ENCODE measurements at places on chromosomes 5 and 9.

GRCh38 chr5:55393501-55394175 is 85.8 kb downstream of the MTREX start:
- no peak for DNase-seq

GRCh38 chr9:136078024-136078423 is 17.1 kb downstream of the NACC2 start:
- DNase-seq = no peak

DNA sequence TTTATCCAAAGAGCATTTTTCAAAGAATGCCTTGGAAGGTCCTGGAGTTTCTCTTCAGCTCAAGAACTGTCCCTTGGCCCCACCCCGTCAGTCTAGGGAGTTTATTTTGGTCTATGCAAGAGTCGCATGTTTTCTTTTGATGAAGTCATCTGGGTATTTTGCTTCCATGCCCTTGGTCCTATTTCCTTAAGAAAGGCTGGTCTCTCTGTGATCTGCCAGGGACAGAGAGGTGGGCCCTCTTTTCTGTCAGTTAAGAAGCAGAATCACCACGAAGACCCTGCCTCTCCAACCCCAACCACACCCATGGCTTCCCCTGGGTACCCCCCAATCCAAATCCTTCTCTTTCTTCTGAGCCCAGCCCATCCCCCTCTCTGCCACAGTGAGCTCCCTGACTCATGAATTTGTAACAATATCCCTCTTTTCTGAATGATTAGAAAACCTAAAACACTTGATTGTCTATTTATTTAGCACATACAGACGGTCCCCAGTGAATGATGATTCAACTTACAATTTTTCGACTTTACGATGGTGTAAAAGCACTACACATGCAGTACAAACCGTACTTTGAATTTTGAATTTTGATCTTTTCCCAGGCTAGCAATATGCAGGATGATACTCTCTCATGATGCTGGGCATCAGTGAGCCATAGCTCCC is 163.5 kb upstream of the ADRA1B start:
- DNase-seq = no peak

DNA sequence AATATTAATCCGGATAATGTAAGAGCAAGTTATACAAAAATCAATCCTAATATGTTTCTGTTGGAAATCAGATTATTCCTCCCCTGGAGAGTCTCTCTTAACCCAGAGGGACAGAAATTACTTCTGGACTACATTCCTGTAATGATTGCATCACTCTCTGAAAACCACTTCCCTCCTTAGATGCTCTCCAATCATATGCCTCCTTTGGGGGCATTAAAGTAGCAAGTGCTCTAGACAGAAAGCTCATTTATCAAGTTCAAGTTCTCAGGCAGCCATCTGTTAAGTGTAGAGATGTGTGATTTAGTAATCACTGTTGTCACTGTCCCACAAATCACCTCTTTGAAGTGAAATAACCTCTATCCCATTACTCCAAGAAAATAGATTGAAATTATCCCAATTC is 247.1 kb downstream of the SLCO4C1 start:
- DNase-seq = peak; percentile 69

DNA sequence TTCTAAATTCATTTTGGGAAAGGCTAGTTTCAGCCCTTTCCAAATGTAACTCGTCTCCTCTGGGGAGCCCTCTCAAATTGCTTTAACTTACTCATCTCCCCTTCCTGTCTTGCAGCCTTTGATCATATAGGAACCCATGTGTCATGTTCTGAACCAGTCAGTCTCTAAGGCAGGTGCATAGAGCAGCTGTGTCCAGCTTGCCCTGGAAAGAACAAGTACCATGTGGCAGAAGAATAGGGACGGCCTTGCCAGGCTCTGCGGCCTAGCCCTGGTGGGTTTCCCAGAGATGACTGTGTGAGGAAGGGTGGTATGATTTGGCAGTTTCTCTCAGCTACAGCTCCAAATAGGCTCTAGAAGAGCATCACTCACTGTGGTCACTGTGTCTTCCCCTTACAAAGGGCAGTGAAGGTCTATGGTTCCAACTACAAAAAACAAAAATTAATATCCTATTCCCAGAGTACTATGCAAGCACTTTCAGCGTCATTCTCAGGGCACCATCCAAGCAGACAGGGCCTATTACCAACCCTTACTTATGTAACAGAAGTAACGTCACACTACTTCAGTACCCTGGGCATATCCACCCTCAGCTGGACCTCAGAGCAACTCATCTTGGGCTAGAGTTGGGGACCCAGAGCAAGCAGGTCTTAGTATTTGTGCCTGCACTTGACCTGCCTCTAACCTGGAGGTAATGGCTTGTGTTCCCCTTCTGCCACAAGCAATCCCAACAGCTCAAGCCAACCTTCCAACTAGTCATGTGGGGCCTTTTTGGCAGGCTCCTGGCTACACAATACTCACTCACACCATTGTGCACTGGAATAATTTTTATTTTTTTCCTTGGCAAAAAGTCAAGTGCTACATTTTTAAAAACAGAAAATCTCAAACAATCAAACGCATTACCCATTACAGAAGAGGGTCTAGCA is 37.2 kb upstream of the UBAP2 start:
- DNase-seq = no peak

- no peak for DNase-seq
These were observed 549.8 kb upstream of the DMAC1 start for GRCh38 chr9:8349376-8349775.

GRCh38 chr5:158463938-158464337 is 605.0 kb upstream of the CLINT1 start:
- DNase-seq = no peak

DNA sequence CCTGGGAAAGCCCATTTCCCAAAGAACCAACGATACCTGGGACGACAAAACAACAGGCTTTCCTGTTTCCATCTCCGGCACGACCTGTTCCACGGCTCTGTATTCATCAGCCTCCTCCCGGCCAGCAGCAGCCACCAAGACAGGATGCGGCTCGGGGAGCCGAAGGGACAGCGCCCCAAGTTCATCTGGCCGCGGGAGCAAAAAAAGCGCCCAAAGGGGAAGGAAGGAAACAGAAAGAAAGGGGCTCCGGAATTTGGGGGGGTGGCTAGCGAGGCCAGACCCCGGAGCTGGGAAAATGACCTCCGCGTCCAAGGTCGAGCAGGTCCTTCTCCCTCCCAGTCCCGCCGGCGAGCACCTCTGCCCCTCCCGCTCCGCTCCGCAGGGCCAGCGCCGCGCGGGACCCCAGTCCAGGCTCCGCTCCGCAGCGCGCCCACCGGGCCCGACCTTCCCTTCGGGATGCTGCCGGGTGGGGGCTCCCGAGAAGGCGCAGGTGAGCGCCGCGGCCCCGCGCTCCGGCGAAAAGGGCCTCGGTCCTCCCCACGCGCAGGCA is 608 bp downstream of the ELOVL7 start:
- DNase-seq = peak; percentile 70

DNA sequence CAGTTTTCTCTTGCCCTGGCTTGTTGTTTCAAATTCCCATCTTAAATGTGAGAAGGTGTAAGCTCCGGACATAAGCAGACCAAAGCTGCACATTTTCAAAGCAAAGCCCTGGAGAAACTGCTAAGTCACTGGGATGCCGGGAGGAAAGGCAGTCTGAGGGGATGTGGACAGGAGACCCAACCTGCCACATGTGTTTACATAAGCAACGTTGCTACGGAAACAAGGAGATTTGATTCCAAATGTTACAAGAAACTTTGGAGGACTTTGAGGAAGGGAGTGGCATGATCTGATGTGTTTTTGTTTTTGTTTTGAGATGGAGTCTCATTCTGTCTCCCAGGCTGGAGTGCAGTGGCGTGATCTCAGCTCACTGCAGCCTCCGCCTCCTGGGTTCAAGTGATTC is 25.7 kb upstream of the INSYN2B start:
- DNase-seq = no peak

DNA sequence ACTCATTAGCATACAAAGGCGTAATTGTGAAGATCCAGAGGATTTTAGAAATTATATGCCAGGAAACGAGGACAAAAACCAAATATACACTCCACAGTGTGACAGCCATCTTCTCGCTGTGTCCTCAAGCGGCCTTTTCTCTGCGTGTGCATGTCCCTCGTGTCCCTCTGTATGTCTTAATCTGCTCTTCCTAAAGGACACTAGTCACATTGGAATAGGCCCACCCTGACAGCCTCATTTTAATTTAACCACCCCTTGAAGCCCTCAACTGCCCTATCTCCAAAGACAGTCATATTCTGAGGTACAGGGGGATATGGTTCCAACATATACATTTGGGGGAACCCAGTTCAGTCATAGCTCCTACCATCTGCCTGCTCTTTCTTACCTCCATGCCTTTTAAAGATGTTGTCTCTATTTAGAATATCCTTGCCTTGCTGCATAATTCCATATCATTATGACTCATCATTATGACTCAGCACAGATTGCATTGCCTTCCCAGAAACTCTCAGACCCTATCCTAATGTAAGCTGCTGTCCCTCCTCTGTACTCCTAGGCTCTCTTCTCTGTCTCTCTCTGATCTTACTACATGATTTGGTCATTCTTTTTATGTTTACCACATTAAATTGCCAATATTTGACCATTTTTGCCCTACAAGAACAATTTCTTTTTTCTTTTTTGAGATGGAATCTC is 210.9 kb downstream of the AOPEP start:
- DNase-seq = peak; percentile 75

- no peak for DNase-seq
These were observed 235.2 kb downstream of the PLK2 start for GRCh38 chr5:58224661-58225060.

DNA sequence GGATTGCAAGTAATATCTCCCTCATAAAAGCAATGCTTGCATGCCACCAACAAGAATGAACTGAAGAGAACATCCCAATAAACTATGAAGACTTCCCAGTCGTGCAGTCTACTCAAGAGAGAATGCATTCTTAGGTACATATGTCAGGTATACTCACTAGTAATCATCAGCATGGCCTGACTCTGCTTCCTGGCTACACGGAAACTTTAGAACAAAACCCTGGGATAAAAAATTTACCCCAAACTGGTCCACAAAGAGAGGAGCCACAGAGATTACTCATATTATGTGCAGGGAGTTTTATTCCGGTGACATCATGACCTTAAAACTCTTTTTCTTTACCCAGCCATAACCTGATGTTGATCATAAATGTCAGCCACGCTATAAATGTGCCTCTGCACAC is 57.5 kb upstream of the PAPPA start:
- DNase-seq = no peak

DNA sequence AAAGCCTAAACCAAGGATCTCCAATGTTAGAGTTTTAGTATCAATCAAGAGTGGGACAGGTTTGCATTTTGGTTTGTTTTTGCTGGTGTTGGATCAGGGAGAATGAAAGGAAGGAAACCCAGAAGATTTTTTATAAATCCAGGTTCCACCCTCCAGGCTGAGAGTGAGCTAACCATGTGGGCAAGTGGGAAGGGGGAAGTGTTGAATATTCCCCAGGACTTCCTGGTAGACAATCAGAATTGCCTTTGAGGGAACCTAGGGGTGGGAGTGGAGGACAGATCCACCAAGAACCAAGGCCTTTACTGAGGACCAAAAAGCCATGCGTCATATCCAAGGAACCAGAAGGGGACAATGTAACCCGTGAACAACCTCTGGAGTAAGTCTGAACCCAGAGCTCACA is 33.5 kb upstream of the PIK3R1 start:
- peak; percentile 24 for DNase-seq

DNA sequence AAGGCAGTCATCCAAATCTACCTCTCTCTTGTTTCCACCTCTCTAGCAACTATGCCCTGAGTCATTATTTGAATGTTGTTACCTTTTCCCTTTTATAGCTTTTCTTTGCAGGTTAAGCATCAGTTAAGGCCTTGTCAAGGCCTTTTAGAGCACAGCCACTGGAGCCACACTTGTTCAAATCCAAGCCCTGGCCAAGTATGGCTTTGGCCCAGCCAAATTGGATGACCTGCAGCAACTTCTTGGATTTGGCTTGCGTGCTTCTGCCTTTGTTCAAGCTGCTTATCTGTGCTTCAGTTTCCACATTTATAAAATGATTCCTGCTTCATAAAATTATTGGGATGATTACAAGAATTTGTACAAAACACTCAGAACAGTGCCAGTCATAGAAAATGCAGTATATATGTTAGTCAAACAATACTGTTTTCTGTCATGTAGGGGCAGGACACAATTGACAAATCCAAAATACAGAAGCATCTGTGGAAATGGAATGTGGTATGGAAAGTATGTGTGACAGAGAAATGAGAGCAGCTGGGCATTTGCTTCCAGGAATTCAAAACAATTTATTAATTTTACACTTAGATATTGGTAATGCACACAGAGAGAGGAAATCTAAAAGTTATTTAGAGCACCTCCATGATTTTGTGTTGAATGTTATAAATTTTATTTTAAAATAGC is 17.9 kb upstream of the RLN1 start:
- no peak for DNase-seq

- no peak for DNase-seq
These were observed 75.7 kb upstream of the FRRS1L start for GRCh38 chr9:109242741-109243140.

- DNase-seq = no peak
These were observed 273.1 kb upstream of the HAPLN1 start for GRCh38 chr5:83993803-83994202.

Measured in DMS53 (cell line).